ENCODE measurements at places on chromosomes 13 and 19.

GRCh38 chr19:16052353-16052752 is 23.9 kb upstream of the TPM4 start:
- no peak for DNase-seq

DNA sequence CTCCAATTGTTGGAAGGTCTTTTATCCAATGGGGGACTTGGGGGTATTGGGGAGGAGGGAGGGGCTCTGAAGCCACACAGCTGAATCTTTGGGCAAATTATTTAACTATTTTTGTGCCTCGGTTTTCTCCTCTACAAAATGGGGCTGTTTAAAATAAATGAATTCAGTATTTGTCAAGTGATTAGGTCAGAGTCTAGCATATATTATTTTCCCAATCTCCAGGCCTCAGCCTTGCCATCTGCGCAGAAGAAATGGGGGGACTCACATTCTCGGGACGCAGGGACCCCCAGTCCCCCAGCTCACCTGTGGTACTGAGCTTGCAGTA is 1.5 kb downstream of the TLE5 start:
- DNase-seq: no peak

DNA sequence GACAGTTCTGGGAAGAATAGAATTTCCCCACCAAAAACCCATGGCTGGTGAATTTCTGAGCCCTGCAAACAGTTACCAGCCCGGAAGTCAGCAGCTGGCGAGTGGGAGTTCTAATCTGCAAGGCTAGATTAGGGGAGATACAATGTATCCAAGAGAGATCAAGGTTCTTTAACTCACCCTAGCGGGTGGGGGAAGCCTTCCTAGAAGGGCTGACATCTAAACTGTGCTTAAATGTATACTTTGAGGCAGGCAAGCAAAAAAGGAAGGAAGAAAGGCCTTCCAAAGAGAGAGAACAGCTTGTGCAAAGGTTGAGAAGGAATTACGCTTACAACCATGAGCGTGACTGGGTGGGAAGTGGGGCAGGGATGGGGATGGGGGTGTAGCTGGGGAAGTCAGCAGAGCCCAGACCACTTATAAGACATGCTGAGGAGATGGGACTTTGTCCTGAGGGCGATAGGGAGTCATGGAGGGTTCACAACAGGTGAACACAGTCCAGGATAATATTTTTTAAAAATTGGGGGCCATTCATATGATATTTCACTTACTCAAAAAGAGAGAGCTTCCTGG is 20.8 kb upstream of the ZNRF4 start:
- DNase-seq: no peak

DNA sequence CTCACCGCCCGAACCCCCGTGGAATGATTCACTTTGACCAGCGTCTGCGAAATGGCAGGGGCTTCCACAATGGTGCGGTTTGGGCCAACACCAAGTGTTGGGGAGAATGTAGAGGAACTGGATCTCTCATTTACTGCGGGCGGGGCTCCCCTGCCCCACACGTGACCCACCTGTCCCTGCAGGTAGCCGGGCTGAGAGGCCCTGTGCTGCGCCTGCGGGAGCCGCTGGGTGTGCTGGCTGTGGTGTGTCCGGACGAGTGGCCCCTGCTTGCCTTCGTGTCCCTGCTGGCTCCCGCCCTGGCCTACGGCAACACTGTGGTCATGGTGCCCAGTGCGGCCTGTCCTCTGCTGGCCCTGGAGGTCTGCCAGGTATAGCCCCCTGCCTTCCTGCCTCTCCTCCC is 5.8 kb upstream of the FLT3LG start:
- DNase-seq: no peak

DNA sequence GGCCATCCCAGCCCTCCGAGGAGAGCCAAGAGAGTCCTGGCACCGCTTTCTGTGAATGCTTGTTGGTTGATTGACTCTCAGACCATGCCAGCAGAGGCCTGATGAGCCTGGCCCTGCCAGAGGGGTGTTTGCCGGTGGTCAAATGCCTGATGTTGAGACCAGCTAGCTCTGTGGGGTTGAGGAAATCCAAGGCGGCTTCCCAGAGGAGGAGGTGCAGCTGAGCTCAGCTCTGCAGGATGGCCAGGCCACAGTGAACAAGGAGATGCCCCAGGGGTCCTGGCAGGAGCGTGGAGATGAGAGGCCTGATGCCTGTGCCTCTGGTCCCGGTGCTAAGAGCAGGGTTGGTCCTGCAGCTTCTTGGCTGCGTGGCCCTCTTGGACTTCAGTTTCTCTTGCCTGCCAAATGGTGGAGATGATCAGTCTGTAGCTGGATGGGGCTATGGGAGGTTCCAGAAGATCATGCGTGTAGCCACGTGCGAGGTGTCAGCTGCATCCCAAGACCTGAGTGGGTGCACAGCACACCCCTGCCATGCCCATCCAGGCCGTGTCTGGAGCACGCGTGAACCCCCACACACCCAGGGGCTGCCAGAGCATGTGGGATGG is 16.8 kb downstream of the NFIC start:
- DNase-seq: no peak

GRCh38 chr19:44430956-44431355 is 17.3 kb downstream of the ZNF229 start:
- DNase-seq: no peak

GRCh38 chr13:31614704-31615103 is 124.6 kb upstream of the RXFP2 start:
- no peak for DNase-seq

GRCh38 chr13:77416666-77417212 is 89.8 kb upstream of the MYCBP2 start:
- no peak for DNase-seq

- no peak for DNase-seq
These were observed 64.6 kb upstream of the RAP2A start for GRCh38 chr13:97369261-97369893.

All from AG04449 (cell line).